ENCODE measurements at places on chromosomes 13 and 19.

DNA sequence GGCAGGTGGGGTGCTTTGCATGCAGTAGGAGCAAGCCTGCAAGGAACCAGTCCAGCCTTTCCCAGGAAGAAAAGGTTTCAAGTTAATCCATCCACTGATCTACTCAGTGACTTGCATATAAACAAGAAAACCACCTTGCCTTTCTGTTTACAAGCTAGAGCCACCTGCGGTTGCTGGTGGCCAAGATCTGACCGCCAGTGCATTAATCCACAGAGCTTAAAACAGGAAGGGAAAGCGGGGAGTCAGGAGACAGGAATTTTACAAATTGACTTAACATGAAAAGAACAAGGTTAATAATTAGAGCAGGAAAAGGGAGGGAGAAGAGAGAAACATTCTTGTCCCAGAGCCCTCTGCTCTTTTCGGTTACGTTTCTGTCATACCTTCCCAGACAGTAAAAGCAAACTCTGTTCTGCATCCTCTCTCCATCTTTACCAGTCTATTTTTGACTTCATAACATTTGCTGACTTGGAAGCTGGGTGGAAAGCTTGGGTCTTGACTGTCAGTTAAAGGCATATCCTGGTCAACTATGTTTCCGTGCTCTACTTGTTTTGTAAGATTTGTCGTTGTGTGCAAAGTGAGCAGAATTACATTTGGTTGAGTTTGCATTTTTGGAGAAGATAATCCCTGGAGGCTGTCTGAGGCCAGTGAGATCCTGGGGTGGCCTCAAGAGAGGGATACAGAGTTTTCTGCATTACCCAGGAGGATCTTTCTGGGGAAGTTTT, 760.6 kb downstream of the EFNB2 start:
- DNase-seq, result no peak

- no peak for DNase-seq
Observed at GRCh38 chr19:34120846-34121639, 51.3 kb upstream of the LSM14A start.

GRCh38 chr19:7195046-7195445, 99.2 kb downstream of the INSR start:
- DNase-seq, result no peak

GRCh38 chr13:57675526-57675925, 44.0 kb downstream of the PCDH17 start:
- no peak for DNase-seq

DNA sequence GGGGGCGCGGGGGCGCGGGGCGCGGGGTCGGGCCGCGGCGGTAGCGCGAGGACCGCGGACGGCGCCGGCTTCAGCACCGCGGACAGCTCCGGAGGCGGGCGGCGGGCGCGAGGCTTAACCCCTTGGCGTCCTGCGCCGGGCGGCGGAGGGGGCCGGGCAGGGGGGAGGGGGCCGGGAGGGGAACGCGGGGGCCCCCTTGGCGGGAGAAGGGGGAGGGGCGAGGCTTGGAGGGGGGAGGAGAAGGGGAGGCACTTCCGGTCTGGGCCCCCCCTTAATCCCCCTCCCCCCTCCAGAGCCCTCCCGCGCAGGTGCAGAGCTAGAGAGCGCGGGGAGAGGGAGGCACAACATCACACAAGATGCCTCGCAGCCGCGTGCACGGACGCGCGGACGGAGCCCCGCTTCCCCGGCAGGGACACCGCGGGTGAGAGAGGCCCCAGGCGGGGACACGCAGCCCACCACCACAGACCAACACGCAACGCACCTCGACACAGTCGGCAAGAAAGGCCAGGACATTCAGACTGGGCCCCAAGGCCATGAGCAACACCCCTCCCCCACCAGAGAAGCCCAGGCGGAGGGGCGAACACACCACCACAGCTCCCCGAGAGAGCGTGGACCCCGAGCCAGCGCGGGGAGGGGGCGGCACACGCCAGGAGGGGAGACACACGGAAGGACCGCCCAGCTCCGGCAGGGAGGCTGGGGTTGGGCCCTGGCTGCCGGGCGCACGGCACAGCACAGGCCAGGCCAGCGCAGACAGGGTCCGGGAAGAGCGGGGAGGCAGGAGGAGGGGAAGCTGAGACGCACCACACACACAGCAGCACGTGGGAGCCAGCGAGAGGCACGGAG, 24.1 kb downstream of the SHANK1 start:
- DNase-seq, result peak; percentile 52

DNA sequence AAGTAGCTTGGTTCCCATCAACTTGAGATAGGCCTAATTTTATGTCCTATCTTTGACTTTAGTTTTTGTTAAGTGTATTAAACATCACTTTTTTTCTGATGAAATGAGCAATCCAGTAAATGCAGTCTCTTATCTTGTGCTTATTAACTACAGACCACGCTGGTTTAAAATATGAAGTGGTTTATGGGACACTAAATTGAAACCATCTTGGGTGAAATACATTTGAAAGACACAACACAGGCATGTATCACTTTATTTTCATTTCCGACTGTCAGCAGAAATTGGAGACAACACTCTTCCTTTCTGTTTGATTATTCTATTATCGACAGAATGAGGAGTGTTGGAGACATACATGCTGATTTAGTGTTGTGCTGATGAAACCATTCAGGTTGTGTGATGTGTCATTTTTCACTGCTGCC, 447.7 kb downstream of the GPC6 start:
- no peak for DNase-seq

- DNase-seq, result no peak
Observed at GRCh38 chr13:106133025-106133424, 402.4 kb downstream of the EFNB2 start.

GRCh38 chr13:56283262-56283828, 857.4 kb upstream of the PRR20A start:
- no peak for DNase-seq

DNA sequence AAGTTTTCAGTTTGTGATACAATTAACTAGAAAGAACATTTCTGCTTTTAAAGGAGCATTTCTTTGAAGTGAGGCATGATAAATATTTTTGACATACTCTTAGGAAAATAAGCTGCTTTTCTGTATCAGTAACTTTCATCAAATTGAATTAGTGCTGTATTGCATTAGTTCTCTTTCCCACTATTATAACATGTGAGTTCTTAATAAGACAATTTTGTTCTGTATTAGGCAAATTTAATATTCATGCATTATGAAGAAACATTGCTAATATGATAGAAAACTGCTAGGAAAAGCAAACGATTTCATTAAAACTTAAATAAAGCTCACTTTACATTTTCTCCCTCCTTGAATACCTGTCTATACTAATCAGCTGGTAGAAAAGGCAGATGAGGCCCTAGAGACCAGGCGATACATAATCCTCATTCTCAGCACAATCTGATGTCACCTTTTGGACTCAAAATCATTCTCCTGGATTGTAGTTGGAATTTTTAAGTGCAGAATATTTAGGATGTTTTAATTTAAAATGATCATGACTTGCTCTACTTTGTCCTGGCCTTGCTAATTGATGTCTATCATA, 1636.8 kb downstream of the PCDH9 start:
- no peak for DNase-seq

- no peak for DNase-seq
Observed at GRCh38 chr13:43245374-43245964, 222.1 kb downstream of the DNAJC15 start.

DNA sequence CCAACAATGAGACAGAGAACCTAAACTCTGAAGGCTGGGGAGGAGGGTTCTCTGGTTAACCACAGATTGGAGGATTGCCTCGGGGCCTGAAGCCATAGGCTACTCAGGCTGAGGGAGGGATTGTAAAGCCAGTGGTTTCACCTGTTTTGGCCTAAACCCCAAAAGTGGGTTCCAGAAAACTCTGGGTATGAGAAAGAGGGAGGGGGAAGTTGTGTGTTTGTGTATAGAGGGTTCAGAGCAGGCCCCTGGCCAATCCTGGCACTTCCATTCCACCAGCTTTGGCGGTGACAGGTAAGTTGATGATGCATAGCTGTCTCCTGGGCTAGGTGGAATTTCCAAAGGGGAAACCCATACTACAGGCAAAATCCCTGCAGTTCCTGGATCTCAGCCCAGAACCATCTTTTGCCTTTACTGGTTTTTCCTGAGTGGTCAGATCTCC, 13.5 kb upstream of the CCDC97 start:
- no peak for DNase-seq

- DNase-seq, result no peak
Observed at GRCh38 chr19:18879579-18880373, 16.2 kb downstream of the CERS1 start.

- no peak for DNase-seq
Observed at GRCh38 chr13:97255515-97256021, 33.4 kb downstream of the MBNL2 start.

DNA sequence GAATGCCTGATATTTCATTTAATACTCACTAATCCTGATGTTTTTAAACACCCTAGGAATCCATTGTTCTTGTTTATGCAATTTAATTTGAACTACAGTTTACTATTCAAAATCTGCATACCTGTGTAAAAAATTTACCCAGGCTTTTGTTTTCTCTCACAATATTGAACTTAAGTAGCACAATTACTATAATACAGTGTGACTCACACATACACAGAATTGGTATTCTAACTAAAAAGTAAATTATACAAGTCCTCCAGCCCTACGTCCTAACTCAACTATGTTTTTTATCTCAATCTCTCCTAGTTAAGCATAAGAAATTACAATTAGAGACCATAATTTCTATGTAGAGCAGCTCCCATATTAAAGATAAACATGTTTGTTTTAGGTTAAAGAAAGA, 41.8 kb downstream of the MYCBP2 start:
- DNase-seq, result no peak

DNA sequence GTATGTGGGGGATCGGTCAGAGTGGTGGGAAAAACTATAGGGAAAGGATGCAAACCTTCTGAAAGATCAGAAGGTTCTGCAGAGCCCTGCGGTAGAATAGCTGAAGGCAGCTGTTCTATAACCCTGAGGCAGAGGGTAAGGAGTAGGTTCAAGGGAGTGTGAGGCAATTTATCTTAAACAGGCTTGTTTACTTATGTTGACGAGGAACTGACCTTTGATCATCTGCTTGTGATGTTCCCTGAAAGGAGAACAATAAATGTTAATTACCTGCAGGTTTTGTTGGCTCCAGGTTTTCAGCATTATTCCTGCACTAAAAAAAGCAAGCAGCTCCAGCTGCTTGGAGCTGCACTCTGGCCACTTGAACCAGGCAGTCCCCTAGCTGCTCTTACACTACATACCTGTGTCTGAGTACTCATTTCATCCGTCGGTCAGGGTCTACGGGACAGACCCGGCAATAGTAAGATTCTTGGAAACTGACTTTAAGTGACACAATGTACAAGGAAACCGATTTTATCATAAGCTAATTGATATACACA, 202.1 kb downstream of the TBC1D4 start:
- no peak for DNase-seq

- no peak for DNase-seq
Observed at GRCh38 chr19:56841193-56841543, 642 bp upstream of the PEG3 start.

DNA sequence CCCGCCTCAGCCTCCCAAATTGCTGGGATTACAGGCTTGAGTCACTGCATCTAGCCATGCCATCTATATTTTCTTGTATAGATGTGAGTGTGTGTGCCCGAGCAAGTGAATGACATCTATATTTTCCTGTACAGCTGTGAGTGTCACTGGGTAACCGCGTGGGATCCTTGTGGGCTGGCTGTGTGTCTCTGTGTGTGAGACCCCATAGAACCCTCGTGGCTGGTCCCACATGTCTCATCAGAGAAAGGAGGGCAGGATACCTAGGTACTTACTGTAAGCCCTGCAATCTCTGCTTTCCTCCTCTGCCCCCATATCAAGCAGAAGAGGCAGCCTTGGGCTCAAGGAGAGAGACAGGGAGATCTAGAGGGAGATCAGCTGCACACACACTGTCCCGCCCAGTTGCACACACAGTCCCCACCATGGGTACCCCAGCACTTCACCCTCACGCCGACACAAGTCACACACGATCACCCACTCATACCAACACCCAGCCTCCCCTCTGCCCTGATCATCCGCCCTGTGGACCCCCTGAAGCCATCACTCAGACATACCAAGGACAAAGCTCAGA, 655 bp downstream of the DENND1C start:
- DNase-seq, result no peak

- no peak for DNase-seq
Observed at GRCh38 chr19:8438236-8438635, 6.5 kb upstream of the HNRNPM start.

- DNase-seq, result no peak
Observed at GRCh38 chr13:102495663-102496062, 93.8 kb upstream of the FGF14 start.

DNA sequence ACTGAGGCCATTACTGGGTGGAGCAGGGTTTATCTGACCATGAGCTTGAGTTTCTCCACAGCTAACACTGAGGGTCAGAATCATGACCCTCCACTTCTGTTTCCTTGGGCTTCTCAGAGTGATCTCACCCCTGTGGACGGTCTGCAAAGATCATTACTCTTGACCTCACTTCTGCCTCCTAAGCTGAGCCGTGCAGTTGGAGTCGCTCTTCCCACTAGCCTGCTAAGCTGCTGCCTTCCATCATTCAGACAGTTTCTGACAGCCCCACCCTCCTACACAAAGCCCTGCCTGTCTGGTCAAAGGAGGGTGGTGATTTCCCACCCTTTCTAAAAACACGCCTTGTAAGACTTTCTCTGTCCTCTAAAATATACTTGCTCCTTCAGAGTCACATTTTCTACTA, 9.3 kb upstream of the FRY start:
- no peak for DNase-seq

DNA sequence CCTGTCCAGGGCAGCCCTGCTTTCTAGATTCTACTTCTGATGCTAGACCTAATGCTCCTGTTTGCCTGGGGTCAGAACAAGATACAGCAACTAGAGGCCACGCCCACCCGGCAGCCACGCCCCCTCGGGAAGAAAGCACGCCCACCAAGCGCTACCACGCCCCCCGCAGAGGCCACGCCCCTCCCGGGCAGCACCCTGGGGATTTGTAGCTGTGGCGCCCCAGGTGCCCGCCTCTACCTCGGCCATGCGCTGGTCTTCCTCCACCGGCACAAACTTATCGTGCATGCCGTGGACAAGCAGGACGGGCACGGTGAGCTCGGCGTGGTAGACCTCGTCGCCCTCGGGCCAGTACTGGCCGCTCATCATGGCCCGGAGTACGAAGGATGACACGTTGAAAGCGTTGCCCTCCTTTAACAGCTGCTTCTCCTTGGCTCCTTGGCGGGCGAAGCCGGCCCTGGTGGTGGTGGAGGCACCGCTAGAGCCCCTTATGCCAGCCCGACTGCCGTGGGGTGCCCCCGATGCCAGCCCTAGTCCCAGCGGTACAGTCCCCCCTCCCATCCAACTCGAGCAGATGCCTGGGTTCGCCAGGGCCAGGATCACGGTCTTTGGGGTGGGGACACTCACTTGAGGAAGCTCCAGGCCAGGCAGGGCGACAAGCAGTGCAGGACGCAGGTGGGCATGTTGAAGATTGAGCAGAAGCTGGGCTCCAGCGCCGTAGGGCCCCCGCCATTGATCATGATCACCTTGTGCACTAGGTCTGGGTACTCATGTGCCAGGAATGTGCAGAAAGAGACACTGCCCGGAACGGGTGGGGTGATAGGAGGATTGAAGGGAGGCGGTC, 9.0 kb downstream of the ABHD8 start:
- no peak for DNase-seq

GRCh38 chr19:38731654-38732301, 12.5 kb downstream of the CAPN12 start:
- DNase-seq, result no peak
